ENCODE measurements at places on chromosomes 16 and 17.

GRCh38 chr17:10652984-10653659 lies 4.0 kb downstream of the MYH3 start:
- no peak for DNase-seq

- DNase-seq, result no peak
These were observed 5.4 kb downstream of the ABCC1 start for GRCh38 chr16:15954814-15955151.

DNA sequence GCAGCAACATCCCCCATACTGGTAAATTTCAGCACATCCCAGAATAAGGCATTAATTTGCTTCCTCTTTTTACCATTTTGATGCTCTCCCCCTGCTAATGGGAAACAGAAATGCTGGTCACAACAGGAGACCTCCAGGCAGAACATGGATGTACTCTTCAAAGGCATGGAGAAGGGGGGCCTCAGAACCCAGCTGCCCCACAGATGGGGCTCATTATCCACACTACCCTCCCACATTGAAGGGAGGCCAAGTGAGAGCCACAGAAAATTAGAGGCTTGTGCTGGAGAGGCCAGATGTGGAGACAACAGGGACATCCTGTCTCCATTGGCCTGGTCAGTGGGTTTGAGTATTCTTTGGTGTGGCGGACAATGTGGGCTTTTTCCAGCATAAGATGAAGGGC lies 150.1 kb upstream of the CDH11 start:
- DNase-seq, result no peak

GRCh38 chr16:8048433-8048832 lies 541.9 kb downstream of the TMEM114 start:
- DNase-seq, result no peak

All from lung microvascular endothelial cell (primary cell).